Upper lobe of right lung (tissue), 1 donor: ENCODE measurements at places on chromosomes 13 and 19.

GRCh38 chr13:75813323-75813722, 177.2 kb downstream of the LMO7 start:
- no peak for DNase-seq

- DNase-seq = no peak
Observed at GRCh38 chr13:111956261-111957151, 110.4 kb upstream of the SOX1 start.

DNA sequence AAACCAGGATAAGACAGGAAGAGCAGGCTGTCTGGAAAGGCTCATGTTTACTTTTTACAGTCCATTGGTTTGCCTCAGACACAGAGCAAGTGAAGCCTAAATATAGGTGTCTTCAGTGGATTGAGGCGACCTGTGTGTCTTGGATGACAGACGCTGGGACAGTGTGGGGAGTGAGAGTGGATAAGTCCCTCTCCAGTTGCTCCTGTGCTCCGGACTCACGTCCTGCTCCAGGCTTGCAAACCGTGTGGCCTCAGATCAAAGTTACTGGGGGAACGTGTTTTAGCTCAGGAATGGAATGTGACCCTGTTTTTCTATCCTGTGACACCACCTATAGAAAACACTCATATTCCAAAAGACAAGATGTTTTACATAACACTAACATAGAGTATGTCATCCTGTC, 465.7 kb downstream of the MYO16 start:
- no peak for DNase-seq

DNA sequence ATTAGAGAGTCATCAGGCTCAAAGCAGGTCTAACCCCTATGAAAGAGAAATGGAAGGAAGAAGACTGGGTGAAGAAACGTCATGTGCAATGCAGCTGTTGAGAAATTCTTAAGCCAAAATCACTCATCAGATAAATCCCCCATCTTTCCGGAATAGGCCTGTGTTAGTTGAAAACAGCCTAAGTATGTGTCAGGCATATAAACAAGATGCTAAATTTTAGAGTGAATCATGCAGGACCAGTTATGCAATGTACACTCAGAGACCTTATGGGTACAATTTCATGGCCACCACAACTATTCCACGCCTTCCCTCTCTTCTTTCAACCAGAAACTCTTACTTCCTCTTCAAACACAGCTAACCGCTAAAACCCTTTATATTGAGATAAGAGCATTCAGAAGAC, 717.7 kb upstream of the ATXN8OS start:
- no peak for DNase-seq

GRCh38 chr13:43263047-43263446, 239.7 kb downstream of the DNAJC15 start:
- no peak for DNase-seq

DNA sequence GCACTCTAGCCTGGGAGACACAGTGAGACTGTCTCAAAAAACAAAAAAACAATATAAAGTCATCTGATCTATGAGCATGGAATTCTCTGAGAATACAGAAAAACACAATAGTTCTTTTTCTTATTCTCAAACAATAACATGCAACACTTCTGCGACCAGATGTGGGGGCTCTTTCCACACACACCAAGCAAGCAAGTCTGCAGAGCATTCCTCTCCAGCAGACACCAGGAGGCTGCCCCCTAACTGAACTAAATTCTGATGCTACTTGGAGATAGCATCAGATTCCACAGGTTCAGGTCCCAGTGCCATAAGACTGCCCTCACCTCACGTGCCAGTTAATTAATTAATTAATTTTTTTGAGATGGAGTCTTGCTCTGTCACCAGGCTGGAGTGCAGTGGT, 27.7 kb downstream of the ZNF101 start:
- DNase-seq = no peak

- DNase-seq = no peak
Observed at GRCh38 chr13:63010072-63010658, 1594.5 kb upstream of the PCDH20 start.

DNA sequence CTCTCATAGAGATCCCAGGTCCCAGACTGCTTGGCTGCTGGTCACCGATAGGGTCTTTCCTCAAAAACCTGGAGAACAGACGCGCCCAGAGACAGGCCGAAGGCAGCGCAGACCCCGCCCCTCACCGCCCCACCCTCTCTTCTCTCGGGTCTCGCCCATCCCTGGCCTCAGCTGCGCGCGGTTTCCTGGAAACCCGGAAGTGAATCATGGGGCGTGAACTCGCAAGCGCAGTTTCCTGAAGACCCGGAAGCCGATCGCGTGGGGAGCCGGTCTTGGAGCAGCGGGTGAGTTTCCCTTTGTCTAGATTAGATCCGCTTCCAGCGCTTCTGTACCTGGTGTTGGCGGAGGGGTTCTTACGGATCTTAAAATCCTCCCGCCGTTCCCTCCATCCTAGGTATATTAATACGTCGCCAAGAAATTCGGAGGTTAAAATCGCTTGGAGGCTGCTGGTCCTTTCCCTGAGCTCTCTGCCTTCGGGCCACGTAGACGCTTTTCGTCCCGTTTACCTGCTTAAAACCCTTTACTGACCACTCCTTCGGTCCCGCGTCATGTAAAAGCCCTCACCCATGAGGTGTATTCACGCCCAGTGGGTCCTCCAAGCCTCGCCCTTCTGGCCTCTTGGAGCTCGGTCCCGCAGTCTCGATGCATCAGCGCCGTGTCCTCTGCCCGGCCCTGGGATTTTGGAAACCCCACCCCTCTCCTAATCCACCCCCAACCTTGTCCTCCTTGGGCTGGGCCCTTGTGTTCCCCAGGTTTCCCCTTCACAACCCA, at the start of gene ZNF578:
Gene ZNF578 (plus strand): TSS at position 230 of the 771 bp plus-strand sequence. CDS start 48,293 bp downstream, outside the sequence.
- DNase-seq = peak; percentile 78

DNA sequence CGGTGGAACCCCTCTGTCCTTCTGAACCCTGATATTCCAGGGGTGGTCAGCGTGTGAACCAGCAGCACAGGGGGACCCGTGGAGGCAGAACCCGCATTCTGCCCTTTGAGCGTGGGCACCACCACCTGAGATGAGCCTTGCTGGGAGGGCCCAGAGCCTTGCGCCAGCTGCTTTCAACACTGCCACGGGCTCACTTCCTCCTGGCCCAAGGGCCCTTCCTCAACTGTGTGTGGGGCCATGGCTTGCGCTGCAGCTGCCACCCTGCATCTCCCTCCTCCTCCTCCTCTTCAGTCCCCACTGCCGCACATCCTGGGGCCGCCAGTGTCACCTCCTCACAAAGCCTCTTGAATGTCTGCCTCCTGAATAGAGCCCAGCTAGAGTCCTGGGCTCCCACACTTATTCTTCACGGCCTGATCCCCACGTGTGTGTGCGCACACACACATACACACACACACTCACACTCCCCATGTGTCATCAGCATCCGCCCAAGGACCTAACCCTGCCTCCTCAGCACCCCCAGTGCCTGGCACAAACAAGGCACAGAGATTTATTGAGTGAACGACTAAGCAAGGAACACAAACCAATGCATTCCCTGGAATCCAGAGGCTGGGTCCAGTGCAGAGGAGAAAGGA, 26.9 kb upstream of the TMEM160 start:
- DNase-seq = no peak

- DNase-seq = no peak
Observed at GRCh38 chr19:52665529-52665928, 27.4 kb upstream of the ZNF83 start.

- DNase-seq = no peak
Observed at GRCh38 chr13:21539687-21540086, 64.3 kb downstream of the MICU2 start.

DNA sequence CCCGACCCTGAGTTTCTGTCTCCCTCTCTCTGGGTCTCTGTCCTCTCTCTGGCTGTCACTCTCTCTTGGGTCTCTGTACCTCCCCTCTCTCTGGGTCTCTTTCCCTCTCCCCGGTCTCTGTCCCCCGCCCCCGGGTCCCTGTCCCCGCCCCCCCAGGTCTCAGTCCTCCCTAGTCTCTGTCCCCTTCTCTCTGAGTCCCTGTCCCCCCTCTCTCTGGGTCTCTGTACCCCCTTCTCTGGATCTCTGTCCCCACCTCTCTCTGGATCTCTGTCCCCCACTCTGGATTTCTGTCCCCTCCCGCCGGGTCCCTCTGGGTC, 2.3 kb upstream of the FTL start:
- DNase-seq = no peak

DNA sequence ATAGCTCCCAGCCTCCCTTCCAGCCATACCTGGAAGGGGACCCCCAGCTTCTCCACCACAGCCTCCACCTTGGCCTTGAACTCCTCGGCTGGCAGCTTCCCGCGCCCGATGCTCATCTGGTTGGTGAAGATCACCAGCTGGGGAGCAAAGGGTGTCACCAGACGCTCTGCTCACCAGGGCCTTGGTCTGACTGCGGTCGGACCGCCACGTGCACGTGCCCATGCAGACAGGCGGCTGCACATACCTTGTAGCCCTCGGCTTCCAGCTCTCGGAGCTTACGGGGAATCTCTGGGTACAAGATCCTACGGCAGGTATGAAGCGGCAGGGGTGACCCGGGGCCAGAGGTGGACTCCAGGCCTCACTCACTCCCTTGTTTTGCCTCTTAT, 3.4 kb downstream of the PNKP start:
- no peak for DNase-seq

DNA sequence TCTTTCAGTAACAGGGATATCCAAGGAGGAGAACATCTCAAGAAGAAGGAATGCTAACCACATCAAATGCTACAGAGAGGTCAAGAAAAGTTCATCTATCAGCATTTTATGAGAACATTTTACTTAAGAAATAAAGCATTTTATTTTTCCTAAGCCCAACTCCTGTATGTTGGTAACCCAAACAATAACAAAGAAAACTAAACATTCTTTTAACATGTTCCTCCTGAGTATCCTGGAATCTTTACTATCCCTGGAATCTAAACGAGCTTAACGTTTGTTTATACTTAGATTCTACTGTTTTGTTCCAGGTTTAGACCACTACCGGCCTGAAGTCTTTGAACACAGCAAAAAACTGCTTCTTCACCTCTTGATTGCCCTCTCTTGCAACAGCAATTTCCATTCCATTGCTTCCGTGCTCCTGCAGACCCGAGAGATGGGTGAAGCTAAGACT, 89.7 kb downstream of the ZAR1L start:
- no peak for DNase-seq

DNA sequence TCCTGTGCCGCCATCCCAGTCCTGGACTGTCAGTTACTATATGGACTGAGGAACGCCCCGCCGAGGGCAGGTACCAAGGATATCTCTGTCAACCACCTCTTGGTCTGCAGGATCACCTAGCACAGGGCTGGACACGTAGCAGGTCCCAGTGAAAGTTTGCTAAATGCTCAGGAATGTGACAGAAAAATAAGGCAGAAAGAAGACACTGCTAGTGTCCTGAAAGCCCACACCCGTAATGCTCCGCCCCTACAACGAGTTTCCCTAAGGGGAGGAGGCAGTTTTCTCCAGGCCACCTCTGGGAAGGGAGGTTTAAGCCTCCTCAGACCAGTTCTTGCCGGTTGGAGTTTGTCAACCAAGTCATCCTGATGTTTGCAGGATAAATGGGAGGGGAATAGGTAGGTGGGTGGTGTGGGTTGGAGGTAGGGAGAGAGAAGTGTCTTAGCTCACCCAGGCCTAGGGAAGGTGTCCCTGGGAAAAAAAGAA, 1.7 kb upstream of the SERTAD3 start:
- no peak for DNase-seq

DNA sequence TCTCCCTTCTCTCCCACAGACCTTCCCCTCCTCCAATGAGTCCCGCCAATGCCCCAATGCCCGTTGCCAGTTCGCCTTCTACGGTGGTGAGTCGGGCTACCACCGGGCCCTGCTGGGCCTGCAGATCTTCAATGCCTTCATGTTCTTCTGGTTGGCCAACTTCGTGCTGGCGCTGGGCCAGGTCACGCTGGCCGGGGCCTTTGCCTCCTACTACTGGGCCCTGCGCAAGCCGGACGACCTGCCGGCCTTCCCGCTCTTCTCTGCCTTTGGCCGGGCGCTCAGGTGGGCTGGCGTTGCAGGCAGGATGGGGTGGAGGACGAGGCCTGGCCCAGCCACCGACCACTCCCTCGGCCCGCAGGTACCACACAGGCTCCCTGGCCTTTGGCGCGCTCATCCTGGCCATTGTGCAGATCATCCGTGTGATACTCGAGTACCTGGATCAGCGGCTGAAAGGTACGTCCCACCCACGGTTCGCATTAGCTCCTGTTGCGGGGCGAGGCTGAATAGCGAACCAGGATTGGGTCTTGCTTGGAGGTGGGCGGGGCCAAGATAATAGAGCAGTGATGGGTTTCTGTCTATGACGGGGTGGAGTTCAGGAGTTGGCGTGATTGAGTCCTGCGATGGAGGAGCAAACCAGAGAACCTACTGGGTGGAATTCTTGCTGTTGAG, 11.1 kb downstream of the SLC44A2 start:
- DNase-seq = no peak

- no peak for DNase-seq
Observed at GRCh38 chr13:65461590-65461989, 1768.5 kb downstream of the PCDH9 start.

DNA sequence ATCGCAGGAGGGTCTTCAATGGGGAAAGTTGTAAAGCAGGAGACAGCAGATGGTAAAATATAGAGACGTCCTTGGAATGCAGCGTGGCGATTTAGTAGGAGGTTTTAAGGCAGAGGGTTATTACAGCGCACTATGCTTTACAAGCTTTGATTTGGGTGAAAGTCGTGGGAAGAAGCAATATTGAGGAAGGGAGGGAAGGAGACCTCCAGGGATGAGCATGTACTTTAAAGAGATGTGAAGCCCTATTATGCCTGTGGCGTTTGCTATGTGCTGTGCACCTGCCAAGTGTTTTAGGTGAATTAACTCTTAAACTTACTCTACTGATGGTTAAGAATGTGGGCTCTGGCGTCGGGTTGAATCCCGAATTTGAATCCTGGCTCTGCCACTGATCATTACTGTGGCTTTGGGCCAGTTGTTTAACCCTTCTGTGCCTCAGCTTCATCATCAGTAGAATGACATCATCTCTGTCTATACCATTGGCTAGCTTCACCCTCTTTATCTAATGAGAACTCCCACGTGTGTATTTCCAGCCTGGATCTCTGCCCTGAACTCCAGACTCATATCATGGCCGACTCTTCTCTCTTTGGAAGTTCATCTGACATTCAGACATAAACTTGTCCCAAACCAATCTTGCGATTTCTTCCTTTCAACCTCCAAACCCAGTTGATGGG, 583 bp downstream of the CCDC61 start:
- no peak for DNase-seq

DNA sequence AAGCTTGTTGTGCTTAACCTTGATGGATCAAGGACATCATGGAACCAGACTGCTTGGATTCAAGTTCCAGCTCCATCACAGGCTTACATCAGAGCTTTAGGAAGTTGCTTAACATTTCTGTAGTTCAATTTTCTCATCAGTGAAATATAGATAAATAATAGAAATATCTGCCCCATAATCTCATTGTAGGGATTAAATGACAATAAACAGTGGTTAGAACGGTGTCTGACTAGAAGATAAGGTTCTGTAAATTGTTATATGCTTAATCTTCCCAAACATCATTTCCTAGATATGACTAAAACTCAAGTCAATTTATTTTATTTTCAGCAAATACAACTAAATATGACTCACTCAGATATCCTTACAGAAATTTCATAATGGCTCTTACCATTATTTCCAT, 83.5 kb downstream of the SLITRK1 start:
- no peak for DNase-seq
